ENCODE measurements at places on chromosomes 5 and 9.

DNA sequence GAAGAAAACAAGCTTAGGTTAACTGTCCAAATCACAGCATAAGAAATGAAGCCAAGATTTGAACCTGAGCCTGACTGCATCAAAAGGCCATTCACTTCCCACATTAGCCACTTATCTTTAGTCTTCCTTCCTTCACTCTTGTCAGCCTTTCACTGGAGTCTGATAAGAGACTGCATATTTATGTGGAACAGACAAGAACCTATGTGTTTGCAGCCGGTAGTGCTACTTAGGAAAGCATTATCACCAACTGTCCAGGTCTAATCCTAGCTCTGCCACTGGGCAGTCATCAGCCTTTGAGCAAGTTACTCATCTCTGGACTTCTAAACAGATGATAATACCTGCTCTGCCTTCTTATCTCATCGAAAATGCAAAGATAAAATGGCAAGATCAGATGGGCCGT, 12.1 kb upstream of the ATP6V0E1 start:
- DNase-seq, result no peak

- DNase-seq, result no peak
These were observed 26.4 kb downstream of the PDCD1LG2 start for GRCh38 chr9:5536684-5537083.

- no peak for DNase-seq
These were observed 32.3 kb upstream of the UBTD2 start for GRCh38 chr5:172315587-172316493.

GRCh38 chr5:114419067-114419388, 57.2 kb downstream of the KCNN2 start:
- no peak for DNase-seq

DNA sequence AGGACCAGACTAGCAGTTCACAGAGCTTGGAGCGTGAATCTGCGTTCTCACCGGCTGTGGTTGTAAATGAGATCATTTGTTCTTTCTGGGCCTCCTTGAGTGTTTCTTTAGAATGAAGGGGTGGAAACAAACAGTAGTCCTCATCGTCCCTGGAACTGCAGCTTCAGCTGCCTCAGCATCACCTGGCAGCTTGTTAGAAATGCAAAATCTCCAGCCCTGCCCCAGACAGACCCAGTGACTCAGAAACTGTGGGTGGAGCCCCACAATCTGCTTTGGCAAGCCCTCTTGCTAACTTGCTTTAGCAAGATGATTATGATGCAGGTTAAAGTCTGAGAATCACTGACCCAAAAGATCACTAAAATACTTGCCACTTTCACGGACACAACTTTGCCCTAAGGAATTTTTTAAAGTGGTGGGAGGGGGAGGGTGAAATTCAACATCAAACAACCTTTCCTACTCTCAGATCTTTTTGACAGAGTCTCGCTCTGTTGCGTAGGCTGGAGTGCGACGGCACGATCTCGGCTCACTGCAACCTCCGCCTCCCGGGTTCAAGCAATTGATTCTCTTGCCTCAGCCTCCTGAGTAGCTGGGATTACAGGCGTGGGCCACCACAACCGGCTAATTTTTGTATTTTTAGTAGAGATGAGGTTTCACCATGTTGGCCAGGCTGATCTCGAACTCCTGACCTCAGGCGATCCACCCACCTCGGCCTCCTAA, 86.0 kb downstream of the BRINP1 start:
- peak; percentile 66 for DNase-seq

GRCh38 chr9:6433410-6433809, 20.4 kb downstream of the UHRF2 start:
- DNase-seq, result peak; percentile 68

DNA sequence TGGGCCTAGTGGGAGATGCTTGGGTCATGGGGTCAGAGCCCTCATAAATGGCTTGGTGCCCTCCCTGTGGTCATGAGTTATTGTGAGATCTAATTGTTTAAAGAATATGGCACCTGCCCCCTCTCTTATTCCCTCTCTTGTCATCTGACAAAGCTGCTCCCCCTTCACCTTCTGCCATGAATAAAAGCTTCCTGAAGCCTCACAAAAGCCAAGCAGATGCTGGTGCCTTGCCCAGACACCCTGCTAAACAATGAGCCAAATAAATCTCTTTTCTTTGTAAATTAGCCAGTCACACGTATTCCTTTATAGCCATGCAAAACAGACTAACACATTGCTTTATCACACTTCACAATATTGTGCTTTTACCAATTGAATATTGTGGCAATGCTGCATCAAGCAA, 82.8 kb upstream of the PDE4D start:
- DNase-seq, result no peak

- DNase-seq, result no peak
These were observed 235.6 kb upstream of the RPS23 start for GRCh38 chr5:82513738-82514137.

DNA sequence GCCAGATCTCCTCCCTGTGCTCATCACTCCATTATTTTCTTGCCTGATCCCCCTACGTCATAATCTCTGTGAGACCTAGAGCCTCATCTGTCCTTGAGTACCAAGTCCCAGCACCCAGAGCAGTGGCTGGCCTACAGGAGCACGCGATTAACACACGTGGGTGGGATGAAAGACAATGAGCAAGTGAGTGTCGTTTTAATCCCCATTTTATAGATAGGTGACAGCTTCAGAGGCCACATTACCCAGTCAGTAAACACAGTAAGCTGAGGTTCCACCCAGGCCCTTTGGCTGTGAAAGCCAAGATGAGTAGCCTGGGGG, 17.3 kb downstream of the TRUB2 start:
- DNase-seq, result no peak

DNA sequence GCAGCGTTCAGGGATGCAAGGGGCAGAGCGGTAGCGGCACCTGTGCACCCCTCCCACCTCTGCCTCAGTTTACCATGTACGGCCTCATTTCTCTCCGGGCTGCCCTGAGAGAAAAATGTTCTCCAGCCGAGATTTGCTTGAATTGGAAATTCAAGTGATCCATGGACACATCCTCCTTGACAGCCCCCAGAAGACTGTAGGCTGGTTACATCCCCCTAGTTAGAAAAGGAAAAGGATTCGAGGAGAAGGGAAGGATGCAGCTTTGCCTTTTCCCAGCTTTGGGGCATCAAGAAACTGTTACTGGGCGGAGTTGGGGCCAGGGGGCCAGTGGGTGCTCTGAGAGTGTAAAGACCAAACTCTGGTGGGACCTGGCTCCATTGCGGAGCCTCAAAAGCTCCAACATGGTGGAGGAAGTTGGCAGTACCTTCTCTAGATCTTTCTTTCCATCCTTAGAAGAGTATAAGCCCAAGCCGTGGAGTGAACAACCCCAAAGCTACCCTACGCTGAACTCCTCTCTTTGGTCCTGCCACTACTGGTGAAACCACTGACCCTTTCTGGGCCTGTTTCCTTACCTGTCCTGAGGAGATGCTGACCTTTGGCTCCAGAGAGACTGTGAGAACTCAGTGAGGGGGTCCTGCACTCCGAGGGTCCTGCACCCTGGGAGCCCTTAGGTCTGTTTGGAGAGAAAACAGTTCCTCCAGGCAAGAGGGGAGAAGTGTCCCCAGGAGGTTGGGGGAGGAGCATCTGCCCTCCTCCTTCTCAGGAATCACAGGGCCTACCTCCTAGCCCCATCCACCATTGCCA, 1.0 kb upstream of the BARX1 start:
- no peak for DNase-seq

DNA sequence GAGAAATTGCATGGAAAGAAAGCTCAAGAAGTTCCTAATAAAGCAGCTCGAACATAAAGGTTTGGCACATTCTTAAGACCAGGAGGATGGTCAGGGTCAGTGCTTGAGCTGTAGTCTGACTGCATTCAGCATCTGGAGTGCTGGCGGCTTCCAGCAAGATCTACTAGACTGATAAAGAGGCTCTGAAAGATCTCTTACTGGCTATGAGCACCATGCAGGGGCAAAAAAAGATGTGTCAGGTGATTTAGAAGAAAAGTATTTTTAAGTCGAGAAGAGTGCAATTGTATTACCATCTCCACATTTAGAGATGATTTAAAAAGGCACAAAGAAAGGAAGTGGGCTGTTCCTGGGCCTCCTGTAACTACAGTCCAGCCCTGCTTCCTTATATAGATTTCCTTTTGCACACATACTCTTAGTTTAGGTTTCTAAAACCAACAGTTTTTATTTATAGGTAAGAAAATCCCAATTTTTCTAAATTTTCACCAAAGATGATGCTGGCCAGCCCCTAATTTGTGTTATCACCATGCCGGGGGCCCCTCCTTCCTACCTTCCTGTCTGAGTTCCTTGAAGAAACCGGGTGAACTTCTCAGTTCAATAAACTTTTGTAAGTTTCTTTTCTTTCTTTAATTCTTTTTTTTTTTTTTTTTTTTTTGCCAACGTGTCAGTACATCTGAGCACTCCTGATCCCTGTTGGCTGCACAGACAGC, 65.9 kb upstream of the PLPP1 start:
- DNase-seq, result no peak

DNA sequence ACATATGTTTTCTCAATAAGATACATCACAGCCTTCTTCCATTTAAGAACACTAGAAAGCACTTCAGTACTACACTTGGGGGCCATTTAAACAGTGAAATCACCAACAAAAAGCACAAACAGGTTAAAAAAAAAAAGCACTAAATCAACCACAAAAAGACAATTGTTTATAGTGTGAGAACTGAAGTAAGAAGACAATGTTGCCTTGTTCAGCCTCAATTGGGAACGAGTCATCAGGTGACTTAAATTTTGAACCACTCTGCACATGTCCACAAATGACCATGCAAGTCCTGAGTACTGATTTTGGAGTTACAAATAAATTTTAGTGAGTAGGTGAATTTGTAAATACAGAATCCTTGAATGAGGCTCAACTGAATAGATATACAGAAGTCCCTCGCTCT, 37.2 kb upstream of the HNRNPA0 start:
- no peak for DNase-seq

- no peak for DNase-seq
These were observed 79.5 kb downstream of the RIC1 start for GRCh38 chr9:5708414-5708813.

DNA sequence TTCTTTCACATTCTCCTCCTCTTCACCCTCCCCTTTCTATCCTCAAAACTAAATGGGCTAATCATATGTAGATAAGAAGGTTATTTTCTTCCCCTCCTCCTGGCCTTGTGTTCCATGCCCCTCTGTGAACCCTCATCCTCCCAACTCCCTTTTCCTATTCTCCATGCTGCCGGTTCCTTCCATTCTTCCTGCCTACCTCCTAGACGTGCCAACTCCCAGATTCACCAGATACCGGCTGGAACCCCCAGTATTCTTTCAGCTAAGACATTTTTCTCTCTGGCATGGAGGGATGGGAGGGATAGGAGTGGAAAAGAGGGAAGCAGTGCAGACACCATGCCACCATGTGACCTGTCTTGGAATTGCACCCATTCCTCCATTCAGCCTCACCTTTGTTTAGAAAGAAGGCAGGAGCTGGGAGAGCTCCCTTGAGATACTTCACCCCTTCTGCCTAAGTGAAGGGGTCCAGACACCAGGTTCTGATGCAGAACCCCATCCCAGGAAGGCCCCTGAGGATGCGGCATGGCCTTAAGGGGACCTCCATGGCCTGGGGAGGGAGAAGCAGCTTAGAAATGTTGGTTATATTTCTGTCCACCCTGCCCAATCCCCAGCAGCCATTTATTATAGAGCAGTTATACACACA, 4.8 kb downstream of the DNAJB5 start:
- no peak for DNase-seq

GRCh38 chr9:14790628-14791027, 68.1 kb upstream of the CER1 start:
- no peak for DNase-seq

GRCh38 chr9:112112941-112113681, 62.0 kb downstream of the SUSD1 start:
- no peak for DNase-seq

DNA sequence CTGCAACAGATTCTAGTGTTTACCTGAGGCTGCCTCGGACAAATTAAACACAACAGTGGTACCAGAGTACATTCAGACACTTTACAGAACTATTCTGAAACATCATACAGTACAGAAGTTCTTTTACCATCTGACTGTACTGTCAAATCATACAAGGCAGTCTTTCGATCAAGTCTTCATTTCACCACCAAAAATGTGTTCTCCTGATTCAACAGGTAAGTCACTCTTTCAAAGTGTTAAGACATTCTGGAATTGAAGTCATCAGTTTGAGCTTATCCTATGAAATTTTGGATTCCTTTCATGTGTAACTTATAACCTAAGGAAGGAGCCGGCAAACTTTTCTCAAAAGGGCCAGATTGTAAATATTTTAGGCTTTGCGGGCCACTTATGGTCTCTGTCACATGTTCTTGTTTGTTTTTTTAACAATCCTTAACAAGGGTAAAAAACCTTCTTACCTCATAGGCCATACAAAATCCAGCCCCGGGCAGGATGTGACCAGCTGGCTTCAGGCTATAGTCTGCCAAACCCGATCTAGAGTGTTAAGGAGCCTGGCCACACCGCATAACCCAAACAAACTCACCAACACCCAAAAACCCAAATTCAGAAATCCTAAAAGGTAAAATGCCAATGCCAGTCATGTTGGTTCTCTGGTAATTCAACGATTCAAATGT, 151.6 kb downstream of the DENND1A start:
- DNase-seq, result no peak

GRCh38 chr9:14219850-14220249, 94.1 kb downstream of the NFIB start:
- DNase-seq, result no peak

GRCh38 chr5:23655674-23656073, 148.3 kb downstream of the PRDM9 start:
- DNase-seq, result no peak

- no peak for DNase-seq
These were observed 5.1 kb upstream of the RAB14 start for GRCh38 chr9:121206516-121207370.

DNA sequence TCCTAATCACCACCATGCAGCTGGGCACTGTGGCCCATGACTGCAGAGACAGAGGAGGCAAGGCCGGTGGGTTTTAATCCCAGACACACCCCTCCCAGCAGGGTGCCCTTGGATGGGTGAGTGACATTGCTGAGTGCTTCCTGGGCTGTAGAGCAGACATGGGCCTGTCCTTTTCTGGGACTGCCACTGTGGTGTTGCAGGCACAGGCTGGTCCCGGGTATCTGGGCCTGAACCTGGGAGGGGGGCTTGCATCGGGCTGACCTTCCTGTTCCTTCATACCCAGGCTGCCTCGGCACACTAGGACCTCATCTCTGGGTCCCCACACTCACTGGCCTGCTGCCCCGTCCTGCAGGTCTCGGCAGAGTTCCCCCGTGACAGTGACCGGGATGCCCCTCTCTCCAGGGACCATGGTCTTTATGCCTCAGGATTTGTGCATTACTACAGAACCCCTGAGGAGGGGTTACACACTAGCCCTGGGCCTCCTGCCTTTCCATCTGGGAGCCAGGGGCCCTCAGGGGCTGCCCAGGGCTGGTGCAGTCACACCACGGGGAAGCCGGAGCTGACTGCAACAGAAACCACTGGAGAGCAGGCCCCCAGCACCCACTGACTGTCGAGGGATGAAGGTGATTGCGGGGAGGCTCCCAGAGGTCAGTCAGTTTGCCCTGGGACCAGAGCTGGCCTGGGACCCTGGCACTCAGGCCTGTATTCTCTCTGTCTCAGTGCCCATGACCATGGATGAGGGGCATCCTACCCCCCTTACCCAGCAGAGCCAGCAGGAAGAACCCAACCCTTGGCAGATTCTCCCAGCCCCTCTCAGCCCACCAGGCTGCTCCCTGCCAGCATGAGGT, 8.9 kb upstream of the SLC25A48 start:
- DNase-seq, result no peak

- no peak for DNase-seq
These were observed 19.0 kb upstream of the FER start for GRCh38 chr5:108728566-108729241.
